ENCODE measurements at places on chromosomes 4 and X. TPM values are rescaled to one million over a fixed set of nuclear protein-coding genes. Genes with fewer than 3 reads are reported as not detected.

The GLRB gene
- not detected for total RNA-seq

GRCh38 chrX:55056820-55057674 is 17.8 kb upstream of the PAGE2B start:
- no peaks in the 10 kb centered on the region for H3K36me3 ChIP-seq
- peaks cover 6% of the 10 kb centered on the region for H3K4me1 ChIP-seq
- no peak overlapping the region for H3K27ac ChIP-seq
- H3K27me3 ChIP-seq = no peaks in the 10 kb centered on the region

DNA sequence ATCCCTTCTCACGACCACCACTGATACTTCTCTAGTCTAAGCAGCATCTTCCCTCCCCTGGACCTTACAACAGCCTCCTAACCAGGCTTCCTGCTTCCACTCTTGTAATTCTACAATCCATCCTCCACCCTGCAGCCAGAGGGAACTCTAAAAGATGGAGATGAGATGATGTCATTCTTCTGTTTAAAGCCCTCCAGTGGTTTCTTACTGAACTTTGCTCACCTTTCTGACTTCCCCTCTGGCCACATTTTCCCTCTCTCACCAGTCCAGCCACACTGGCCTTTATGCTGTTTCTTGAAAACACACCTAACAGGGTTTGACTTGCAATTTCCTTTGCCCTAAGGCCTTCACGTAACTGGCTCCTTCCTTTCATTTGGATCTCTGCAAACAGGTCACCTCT is 191.4 kb upstream of the NHS start:
- H3K27me3 ChIP-seq = no peaks in the 10 kb centered on the region
- H3K4me1 ChIP-seq = no peaks in the 10 kb centered on the region
- H3K27ac ChIP-seq = no peak overlapping the region
- H3K4me3 ChIP-seq = no peak overlapping the region
- no peak for DNase-seq

- H3K4me3 ChIP-seq = no peak overlapping the region
- H3K27me3 ChIP-seq = no peaks in the 10 kb centered on the region
- no peak overlapping the region for H3K27ac ChIP-seq
- H3K36me3 ChIP-seq = no peaks in the 10 kb centered on the region
Measured at GRCh38 chr4:139416073-139416673, 37.7 kb upstream of the RAB33B start.

DNA sequence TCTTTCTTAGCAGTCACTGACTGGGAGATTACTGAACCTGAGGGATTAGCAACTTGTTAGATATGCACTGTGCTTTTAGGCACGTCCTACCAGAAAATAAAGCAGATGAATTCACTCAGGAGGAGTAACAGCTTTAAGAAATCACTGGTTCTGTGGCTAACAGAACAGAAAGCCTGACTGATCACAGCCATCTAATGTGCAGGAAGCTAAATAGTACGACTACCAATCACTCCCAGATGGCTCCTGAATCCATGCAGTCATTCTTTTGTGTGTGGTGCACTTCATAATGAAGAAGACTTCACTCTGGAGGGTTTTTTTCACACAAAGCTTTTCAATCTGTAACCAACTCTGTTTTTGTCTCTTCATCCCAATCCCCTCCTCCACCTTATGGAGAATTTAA is 305.3 kb upstream of the INTU start:
- H3K36me3 ChIP-seq = no peaks in the 10 kb centered on the region
- H3K27me3 ChIP-seq = no peaks in the 10 kb centered on the region
- H3K27ac ChIP-seq = no peak overlapping the region
- H3K4me3 ChIP-seq = no peak overlapping the region
- DNase-seq = no peak

The ADGRG2 gene
- not detected for total RNA-seq

DNA sequence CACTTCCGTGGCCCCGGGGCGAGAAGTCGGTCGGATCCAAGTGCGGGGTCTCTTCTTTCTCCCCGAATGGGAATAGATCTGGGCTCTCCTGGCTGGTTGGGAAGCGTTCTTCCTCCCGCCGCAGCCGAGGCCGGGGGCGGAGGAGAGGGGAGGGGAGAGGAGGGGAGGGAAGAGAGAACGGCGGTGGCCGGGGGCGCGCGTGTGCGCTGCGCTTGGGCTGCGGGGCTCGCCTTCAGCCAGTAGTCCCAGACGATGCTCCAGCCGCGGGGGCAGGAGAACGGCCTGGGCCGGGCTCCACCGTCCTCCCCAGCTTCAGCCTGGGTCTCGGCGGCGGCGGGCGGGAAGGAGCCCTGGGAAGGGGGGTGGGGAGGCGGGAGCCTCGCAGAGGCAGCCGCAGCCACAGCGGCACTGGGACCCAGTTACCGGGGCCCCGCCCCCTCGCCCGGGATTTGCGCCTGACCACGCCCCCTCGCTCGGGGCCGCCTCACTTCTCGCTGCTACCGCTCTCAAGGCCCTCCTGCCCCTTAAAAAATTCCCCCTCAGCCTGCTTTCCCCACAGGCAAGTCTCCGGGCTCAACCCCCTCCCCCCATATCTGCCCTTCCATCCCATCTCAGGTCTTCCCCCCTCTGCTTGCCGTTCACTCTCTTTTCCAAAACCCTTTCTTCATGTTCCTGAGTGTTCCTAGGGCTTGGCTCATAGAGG is at the start of gene FGD1:
Gene FGD1 (minus strand): TSS at position 421 of the 703 bp plus-strand sequence. CDS start 802 bp downstream, outside the sequence.
- H3K36me3 ChIP-seq = no peaks in the 10 kb centered on the region
- H3K27me3 ChIP-seq = peaks cover 18% of the 10 kb centered on the region

DNA sequence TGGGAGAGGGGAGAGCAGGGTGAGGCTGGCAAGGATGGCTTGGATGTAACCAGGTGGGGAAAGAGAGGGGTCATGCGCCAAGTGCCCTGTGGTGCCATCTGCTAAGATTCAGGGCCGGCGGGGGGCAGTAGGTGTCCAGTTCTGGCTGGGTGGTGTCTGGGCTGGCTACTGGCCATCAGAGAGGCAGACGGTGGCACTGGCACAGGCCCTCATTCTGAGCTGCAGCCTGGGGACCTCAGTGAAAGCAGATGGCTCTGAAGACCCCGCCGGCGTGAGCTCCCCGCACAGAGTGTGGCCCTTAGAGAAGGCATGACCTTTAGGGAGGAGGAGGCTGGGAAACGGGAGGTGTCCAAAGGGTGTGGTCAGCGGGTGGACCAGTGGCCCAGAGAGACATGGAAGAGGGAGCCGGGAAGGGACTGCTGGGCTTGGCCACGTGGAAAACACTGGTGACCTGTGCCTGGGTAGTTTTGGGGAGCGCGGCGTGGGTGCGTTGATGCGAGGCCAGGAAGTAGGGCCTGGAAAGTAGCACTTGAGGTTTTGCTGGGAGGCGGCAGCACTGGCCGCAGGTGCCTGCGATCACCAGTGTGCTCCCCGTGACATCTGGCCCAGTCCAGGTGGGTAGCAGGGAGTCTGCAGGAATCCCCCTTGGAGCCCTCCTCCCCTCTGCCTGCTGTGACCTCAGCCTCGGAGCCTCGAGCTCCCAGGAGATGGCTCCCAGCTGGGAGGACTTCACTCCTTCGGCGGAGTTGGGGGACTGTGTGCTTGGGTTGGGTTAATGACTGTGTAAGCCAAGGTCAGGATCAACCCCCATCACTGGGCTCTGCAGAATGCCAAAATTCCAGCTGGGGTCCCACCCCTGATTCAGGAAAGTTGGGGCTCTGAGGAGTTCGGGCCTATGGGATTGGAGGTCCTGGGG is 9.3 kb upstream of the SH3TC1 start:
- peaks cover 26% of the 10 kb centered on the region for H3K4me1 ChIP-seq
- H3K36me3 ChIP-seq = no peaks in the 10 kb centered on the region
- no peak for DNase-seq
- H3K4me3 ChIP-seq = no peak overlapping the region

The SHROOM2 gene
- total RNA-seq = not detected

The FAM236C gene
- total RNA-seq = not detected

GRCh38 chr4:169009286-169010124 is 550 bp downstream of the CBR4 start:
- H3K27me3 ChIP-seq = no peaks in the 10 kb centered on the region
- H3K4me3 ChIP-seq = peak overlapping the region; percentile 94
- peak; percentile 78 for DNase-seq
- H3K27ac ChIP-seq = peak overlapping the region; percentile 92
- peaks cover 18% of the 10 kb centered on the region for H3K4me1 ChIP-seq
- H3K36me3 ChIP-seq = no peaks in the 10 kb centered on the region

- no peaks in the 10 kb centered on the region for H3K36me3 ChIP-seq
- H3K27ac ChIP-seq = no peak overlapping the region
- no peaks in the 10 kb centered on the region for H3K4me1 ChIP-seq
Measured at GRCh38 chr4:98706200-98706813, 47.9 kb upstream of the TSPAN5 start.

GRCh38 chrX:29547877-29548276 is 667.5 kb upstream of the MAGEB2 start:
- H3K4me3 ChIP-seq = no peak overlapping the region
- no peaks in the 10 kb centered on the region for H3K27me3 ChIP-seq
- no peak overlapping the region for H3K27ac ChIP-seq
- DNase-seq = no peak
- H3K4me1 ChIP-seq = no peaks in the 10 kb centered on the region
- H3K36me3 ChIP-seq = no peaks in the 10 kb centered on the region

All from B cell (primary cell).